ENCODE measurements at places on chromosomes 1 and 21.
A peak's percentile ranks its signal among the peaks of the same experiment; 100 is the strongest.

DNA sequence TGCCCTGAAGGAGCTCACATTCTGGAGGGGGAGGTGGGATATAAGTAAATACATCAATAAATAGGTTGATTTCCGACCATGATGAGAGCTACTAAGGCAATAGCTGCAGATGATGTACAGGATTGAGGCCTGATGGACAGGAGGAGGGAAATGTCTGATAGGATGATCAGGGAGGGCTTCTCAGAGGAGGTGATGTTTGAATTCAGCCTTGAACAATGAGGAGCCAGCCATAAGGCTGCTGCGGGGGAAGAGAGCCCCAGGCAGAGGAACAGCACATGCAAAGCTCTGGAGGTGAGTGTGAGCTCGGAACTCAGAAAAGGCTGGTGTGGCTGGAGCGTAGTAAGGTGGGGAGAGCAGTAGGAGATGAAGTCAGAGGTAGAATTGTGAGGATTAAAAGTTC is 411.7 kb downstream of the PTPRU start:
- no peak for DNase-seq

- no peak for DNase-seq
These were observed 34.3 kb downstream of the SLC35D1 start for GRCh38 chr1:67019600-67020136.

DNA sequence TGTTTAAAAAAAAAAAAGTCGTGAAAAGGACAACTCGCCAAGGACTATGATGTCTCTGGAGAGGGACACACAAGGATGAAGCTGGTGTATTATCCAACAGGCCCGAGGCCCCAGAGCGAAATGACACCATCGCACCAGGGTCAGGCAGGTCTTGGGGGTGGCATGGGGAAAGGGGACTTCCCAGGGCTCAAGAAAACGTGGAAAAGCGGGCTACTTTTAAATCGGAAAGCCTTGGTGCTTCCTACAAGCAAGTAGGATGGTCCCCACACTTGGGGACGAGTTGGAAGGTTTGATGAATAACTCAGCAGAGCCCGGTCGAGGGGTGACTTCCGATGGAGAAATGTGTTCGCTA is 505 bp upstream of the GNPAT start:
- DNase-seq: no peak

- no peak for DNase-seq
These were observed 14.4 kb downstream of the ARMH1 start for GRCh38 chr1:44688760-44689446.

- no peak for DNase-seq
These were observed 137.8 kb downstream of the KIF26B start for GRCh38 chr1:245292553-245292952.

GRCh38 chr1:176119549-176119948 is 87.5 kb downstream of the COP1 start:
- DNase-seq: peak; percentile 9

DNA sequence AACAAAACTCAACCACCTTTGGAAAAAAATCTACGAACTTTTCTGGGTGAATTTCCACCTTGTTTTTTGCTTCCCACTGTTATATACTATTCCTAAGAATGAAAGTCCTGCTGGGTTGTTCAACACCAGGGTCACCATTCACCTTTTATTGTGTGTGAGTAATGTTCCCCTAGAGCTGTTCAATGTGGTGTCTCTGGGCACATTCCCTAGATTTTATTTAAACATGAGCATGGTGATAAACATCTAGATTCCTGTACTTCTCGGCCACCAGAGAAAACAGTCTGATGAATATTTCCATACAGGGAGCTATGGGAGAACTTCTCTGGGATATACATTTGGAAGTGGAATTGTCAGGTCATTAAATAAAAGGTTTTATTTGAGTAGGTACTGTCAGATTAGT is 13.0 kb downstream of the FMN2 start:
- no peak for DNase-seq

- DNase-seq: no peak
These were observed 894.6 kb upstream of the NEGR1 start for GRCh38 chr1:73176902-73177301.

DNA sequence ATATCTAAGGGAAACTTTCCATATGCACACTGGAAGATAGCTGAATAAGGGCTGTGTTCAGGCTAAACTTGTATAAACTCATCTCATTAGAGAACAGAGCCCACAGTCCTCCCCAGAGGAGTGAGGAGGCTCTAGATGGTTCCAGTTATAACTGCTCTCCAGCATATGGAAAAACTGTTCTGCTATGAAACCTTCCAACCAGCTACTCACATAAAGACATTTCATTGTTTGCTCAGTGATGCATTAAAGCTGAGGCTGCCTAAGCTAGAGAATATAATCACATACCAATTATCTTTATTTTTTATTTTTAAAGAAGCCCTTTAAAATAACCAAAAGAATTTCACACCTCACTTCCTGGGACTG is 13.3 kb downstream of the AHCYL1 start:
- no peak for DNase-seq

- no peak for DNase-seq
These were observed 18.0 kb upstream of the MFSD2A start for GRCh38 chr1:39936724-39937491.

- DNase-seq: no peak
These were observed 14.4 kb upstream of the USH2A start for GRCh38 chr1:216437603-216438002.

DNA sequence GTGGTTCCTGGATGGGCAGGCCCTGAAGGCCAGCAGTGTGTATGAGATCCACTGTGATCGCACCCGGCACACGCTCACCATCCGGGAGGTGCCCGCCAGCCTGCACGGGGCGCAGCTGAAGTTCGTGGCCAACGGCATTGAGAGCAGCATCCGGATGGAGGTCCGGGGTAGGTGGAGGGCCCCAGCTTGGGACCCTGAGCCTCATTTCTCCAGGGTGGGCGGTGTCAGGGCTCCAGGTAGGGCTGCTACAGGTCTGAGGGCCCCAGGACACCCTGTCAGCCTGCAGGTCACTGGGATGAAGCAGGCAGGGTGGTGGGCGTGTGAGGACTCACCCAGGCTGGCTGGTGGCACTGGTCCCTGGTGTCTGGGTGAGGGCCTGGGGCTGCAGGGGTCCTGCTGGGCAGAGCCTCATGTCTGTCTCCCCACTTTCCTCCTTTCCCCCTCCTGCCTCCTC is 7.8 kb downstream of the OBSCN start:
- no peak for DNase-seq

DNA sequence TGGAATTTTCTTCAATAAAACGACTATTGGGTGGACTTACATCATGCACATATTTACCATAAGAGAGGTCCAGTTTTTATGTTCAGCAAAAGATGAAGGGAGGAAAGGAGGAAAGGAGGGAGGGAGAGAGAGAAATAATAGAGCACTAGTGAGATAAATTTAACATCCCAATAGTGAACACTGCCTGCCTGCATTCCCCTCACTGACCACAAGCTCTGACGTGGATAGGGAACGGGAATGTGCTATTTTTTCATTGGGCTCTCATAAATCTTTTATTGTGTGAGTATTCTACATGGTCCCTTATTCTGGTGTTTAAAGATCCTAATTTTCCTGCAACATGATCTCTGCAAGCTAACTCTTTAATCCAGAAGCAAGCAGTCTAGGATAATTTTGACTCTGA is 82.1 kb downstream of the TTC3 start:
- DNase-seq: no peak

- DNase-seq: no peak
These were observed 12.4 kb upstream of the C2CD2 start for GRCh38 chr21:41966041-41966833.

GRCh38 chr1:178490967-178491366 is 5.8 kb downstream of the CLEC20A start:
- DNase-seq: no peak

GRCh38 chr1:15843826-15844572 is 3.5 kb upstream of the SPEN start:
- no peak for DNase-seq

GRCh38 chr1:73452522-73452921 is 745.5 kb downstream of the LRRIQ3 start:
- no peak for DNase-seq

DNA sequence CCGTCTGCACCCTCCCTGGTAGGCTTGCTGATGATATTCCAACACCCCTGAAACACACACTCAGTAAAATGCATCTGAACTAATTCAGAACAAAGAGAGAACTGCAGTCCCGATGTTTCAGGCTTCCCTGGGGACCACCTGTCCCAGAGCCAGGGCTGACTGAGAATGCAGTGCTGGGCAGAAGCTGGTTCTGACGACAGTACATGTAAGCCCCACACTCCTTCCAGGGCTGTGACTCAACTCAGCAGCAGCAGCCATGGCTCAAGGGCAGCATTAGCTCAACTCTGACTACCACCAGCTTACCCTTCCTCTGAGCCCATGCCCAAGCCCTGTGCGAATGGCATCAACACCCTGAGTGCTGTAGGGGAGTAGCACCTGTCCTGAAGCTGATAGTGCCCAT is 56.4 kb upstream of the SIPA1L2 start:
- DNase-seq: no peak

DNA sequence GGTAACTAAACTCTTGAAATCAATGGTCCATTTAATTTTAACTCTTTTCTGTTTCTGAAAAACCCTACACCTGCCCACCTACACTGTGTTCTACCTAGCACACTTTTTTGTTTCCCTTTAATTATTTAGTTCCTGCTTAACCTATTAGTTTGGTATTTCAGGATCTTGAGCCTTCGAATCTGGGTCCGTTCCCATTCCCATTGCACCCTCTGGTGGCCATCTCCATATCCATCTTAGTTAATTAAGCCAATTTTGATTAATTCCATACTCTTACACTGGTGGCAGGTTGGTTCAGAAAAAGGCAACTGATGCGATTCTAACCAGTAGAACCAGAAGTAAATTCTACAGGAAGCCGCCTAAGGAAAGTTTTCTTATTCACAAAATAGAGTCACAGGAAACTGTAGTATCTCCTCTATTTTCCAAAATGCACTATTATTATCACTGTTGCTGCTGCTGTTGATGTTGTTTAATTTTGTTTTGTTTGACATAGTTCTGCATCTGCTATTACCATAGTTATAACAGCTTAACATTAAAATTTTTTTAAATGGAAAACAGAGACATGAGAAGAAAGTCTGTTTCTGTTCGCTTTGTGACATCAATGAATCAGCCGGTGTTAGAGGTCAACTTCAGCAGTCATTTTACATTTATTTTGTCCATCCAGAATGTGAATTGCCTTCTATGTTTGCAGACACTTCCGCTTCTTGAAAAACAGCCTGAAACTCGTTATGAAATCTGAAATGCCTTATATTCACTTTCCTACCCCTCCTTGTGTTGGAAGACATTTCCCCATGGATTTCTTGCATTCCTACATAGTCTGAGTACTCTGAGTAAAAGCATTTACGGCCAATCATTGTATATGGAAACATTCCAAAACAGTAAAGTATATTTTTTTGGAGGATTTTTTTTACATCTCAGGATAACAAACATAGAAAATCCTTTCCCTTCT is 115.5 kb upstream of the NCAM2 start:
- peak; percentile 17 for DNase-seq

- DNase-seq: peak; percentile 36
These were observed 338 bp upstream of the TOR1AIP1 start for GRCh38 chr1:179881642-179882252.

GRCh38 chr1:110482662-110483307 is 31.8 kb downstream of the PROK1 start:
- DNase-seq: no peak

- no peak for DNase-seq
These were observed 53.8 kb downstream of the LYPLAL1 start for GRCh38 chr1:219227360-219228057.
